Renal pelvis (tissue), 12 donors: ENCODE measurements at places on chromosomes 13 and 19. TPM values are rescaled to one million over a fixed set of nuclear protein-coding genes. Genes with fewer than 3 reads are reported as not detected.

- DNase-seq: no peak
These were observed 2139.9 kb downstream of the PCDH9 start for GRCh38 chr13:65090186-65090585.

- no peak for DNase-seq
These were observed 27.9 kb upstream of the EEF1AKMT1 start for GRCh38 chr13:20801707-20802106.

DNA sequence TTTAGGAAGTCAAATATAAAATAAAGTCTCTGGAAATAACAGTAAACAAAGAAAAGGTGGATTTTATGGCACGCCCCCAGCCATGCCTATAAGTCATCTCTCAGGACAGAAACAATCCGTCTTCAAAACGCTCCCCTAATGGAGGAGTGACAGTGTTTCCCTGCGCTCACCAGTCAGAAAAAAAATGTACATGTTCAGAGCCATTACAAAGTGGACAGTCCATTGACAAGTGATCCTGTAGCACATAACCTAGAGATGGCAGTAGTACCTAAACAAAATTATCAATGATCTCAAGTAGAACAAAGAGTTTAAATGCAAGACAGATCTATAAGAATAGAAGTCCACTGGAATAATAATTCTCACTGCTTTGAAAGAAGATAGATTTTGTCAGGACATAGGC lies 891.7 kb upstream of the MIR17HG start:
- DNase-seq: no peak

DNA sequence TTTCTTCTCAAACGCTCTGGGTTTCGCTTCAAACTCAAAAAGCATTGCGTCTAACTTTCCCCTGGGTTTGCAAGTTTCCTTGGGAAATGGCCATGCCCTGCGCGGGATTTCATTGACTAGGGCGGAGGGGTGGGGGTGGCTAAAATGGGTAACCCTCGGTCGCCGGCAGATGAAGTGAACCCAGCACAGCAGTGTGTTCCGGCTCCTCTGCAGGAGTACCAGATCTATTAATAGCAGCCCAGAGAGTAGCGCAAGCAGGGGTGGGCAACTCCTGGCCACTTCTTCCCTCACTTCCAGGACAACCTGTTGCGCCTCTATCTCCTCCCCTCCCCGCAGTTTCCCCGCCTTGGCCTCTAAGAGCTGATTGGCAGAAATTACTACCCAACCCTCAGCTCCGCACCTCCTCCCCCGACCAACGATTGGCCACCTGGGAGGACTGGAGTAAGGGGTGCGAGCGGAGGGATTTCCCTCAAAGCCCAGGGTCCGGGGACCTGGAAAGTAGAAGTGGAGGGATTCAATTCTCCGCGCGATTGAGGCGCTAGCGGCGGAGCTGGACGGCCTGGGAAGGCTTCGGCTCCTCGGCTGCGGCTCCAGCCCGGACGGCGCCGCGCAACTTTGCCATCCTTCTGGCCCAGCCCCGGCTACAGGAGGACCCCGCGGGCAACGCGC lies at the start of gene FREM2:
FREM2 (plus strand) TSS at position 501 of the 669 bp plus-strand sequence. CDS start 268 bp downstream, outside the sequence.
- peak; percentile 91 for DNase-seq

ZNF493 gene
- polyA plus RNA-seq: 30.2 TPM

SRRM5 gene
- 2.5 TPM for polyA plus RNA-seq

GRCh38 chr13:52644108-52644507 lies 1.9 kb downstream of the HNRNPA1L2 start:
- DNase-seq: no peak

VSTM1 gene
- not detected for polyA plus RNA-seq

DNA sequence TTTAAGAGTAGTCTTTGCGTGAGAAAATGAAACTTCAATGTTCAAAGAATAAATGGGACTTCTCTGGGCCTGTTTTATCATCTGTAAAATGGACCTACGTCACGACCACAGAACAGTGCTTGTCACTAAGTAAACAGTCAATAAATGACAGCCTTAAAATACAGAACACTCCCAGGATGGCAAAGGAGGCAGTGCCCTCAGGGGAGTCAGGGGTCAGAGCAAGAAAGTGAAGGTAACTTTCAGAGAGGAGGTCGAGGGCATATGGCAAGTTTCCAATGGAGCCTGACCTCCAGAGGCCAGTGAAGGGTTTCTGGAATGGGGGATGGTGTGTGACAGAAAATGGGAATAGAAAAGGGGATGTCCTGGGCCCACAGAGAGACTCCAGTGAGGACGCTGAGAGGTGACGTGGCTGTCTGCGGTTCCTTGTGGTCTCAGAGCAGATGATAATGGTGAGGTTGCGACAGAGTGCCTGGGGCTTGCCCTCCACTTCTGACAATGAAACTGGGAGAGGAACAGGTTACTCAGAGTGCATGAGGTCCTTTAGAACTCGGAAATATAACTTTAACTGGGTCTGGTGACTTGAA lies 91.8 kb downstream of the UBL3 start:
- no peak for DNase-seq

- no peak for DNase-seq
These were observed 50.8 kb downstream of the ATP11A start for GRCh38 chr13:112740502-112741131.

DNA sequence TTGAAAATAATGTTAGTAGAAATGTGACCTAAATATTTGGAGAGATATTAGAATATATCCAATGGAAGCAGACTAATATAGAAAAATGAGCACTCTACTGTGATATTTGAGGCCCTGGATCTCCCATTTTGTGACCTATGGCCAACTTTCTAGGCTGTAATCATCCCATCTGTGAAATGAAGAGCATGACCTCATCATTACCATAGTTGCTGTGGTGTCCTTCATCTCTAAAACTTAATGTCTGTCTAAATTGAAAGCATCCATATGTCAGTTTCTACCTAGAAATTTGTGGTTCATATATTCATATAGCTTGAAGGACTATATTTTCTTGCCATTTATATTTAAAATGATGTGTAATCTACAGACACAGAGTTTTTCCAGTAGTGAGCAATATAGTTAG lies 41.6 kb downstream of the PAN3 start:
- DNase-seq: no peak

DNA sequence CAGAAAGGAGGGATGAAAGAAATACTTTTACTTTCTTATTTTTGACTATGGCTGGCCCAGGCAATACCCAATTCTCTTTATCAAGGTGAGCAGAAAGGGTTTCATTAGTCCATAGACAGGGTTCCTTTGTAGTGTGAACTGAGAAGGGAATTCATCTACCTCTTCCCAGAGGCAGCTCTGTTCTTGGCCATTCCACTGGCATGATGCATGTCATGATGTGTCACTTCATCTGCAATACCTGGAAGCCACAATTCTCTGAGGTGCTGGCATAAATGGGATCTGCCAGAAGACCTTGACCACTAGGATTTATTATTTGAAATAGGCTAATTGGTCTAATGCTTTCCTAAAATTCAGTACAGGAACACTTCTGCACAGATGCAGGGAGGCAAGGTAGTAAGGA lies 542.8 kb downstream of the RFC3 start:
- DNase-seq: no peak

DNA sequence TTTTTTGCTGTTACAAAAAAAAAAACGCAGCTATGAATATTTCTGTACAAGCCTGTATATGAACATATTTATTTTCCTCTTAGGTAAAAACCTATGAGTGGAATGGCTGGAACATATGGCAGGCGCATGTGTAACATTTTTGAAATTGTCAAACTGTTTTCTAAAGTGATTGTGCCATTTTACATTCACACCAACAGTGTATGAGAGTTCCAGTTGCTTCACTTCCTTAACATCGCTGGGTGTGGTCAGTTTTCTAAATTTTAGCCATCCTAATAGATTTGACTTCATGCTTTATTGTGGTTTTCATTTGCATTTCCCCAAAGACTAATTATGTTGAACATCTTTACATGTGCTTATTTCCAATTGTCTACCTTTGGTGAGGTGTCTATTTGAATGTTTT lies 306.8 kb downstream of the KCNRG start:
- DNase-seq: no peak

NUP58 gene
- 33.9 TPM for polyA plus RNA-seq

DNA sequence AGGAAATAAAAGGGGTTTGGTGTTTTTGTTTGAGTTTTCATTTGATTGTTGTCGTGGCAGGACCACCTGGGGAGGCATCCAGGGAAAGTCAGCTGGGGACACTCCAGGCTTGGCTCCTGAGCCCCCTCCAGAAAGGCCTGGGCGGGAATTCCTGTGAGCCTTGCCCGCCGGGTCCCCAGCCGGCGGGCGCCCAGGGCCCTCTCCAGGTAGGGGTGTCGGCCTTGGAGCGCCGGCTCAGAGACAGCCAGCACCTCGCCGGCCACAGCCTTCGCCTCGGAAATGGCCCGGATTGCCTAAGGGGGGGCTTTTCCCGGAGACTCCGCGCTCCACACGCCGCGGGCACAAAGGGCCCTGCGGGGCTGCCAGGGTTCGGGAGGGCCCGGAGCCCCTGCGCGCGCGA lies 125.0 kb downstream of the TNFRSF19 start:
- DNase-seq: no peak

DNA sequence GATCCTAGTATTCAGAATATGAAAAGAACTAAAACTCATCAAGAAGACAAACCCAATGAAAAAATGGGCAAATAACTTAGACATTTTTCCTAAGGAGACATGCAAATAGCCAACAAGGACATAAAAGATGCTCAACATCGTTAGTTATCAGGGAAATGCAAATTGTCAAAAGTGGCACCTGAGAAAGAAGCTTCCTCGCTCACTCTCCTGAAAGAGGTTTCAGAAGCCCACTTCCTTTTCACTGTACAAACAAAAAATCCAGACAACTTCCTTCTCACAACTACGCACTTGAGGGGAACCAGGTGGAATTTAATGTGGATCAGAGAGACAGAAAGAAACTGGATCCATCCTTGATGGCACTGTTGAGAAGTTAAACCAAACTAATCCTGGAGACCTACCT lies 41.5 kb downstream of the KLF12 start:
- no peak for DNase-seq

TMEM86B gene
- polyA plus RNA-seq: 4.6 TPM

EDDM13 gene
- 5.6 TPM for polyA plus RNA-seq

GRCh38 chr13:35478271-35479037 lies 2.0 kb upstream of the MAB21L1 start:
- no peak for DNase-seq

KCNN1 gene
- 8.6 TPM for polyA plus RNA-seq

CAPN12 gene
- 12.9 TPM for polyA plus RNA-seq

- no peak for DNase-seq
These were observed 135.7 kb downstream of the LMO7 start for GRCh38 chr13:75771818-75772217.

CFD gene
- polyA plus RNA-seq: 3.9 TPM

DNA sequence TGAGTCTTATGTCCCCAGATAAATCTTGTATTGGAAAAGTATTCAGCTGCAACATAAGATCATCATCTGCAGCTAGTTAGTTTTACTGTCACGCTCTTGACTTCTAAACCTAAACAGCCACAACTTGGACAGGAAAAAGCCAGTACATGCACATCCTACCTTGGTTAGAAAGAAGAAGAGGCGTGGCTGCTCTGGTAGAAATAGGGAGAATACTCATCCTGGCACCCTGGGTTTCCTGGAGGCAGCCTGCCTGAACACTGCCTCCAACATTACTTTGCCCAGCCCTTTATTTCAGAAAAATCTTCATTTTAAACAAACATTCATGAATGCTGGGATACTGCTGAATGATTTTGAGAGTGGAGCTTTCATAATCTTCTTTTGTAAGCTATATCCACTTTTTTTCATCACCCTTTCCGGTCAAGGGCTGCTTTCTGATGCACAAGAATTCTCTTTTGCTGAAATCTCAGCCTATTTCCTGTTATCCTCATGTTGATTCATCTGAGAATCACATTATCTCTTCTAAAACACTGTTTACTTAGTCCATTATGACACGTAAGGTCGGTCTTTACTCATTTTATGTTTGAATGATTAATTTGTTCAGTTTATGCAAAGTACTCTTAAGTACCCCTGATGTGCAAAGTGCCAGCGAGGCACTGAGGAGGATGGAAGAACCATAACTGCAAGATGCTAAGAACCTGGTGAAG lies 55.2 kb downstream of the STARD13 start:
- no peak for DNase-seq

GRCh38 chr13:93226065-93226622 lies 463 bp upstream of the GPC6 start:
- no peak for DNase-seq

ZNF699 gene
- polyA plus RNA-seq: 8.5 TPM

DNA sequence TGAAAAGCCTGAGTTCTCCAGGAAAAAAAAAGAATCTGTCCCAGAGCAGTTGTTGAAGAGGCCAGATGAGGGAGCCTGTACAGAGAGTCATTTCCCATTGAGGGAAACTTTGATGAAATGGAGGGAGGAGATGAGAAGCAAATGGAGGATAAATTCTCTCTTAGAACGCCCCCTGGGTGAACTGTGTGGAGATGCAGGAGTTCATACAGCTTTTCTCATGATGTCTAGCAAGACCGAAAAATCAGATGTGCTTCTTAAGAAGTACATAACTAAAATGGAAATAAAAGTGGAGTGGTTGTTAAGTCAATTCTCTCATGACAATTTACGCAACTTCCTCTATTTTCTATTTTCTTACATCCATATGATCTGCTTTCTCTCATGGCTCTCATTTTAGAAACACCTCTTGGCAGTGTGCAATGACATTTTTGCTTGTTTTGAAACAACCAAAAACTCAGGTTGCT lies 1263.1 kb downstream of the PCDH9 start:
- no peak for DNase-seq

DNA sequence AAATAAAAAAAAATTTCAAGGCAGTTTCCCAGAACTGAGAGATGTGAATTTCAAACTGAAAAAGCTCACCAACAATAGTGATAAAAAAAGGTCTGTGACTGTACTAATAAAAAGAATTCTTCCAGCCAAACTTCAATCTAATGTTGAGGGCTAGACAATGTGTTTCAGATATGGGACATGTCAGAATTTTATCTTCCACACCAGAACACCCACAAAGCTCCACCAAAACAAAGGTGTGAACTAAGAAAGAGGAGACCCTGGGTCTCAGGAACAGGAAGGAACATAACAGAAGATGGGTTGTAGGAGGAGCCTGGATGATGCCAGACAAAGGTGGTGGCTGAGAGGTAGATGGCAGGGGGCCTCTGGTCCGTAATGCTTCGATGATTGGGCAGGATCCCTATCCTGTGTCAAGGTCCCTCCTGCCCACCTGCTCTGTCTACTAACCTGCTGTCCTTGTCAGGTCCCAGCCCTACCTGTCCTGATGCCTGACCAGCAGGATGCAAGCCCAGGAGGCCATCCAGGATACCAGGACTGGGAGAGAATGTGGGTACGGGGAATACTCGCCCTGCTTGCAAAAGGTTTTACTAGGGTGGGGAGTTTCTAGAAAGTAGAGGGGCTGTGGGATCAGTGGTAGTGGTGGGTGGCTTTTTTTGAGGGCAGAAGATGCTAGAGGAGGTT lies 4.5 kb downstream of the MZF1 start:
- no peak for DNase-seq
